Stomach (tissue), 19 donors: ENCODE measurements at places on chromosomes 5 and 9. TPM values are rescaled to one million over a fixed set of nuclear protein-coding genes. Genes with fewer than 3 reads are reported as not detected.

DNA sequence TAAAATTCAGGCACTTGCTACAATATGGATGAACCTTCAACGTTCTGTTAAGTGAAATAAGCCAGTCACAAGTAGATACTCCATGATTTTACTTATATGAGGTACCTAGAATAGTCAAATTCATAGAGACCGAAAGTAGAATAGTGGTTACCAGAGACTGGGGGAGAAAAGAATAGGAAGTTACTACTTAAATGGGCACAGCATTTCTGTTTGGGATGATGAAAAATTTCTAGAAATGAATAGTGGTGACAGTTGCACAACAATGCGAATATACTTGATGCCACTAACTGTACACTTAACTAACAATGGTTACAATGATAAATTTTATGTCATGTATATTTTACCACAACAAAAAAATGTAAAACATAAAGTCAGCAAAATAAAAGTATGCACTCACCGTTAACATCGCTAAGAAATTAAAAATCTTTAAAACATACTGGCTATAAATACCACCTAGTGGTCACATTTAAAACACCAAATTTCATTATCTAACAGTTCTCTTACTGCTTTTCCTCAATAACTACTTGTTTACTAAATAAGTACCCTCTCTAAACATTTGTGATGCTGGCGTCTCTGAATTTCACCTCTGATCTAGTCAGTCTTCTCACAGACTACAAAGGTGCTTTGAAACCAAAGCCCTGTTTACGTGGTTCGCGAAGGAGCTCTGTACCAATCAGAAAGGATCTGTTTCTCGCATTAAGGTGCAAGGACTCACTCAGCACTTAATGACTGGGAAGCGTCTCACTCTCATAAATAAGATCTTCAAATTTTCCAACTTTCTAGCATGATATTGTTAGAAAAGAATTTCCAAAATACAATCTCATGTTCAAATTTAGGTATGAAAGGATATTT is 22.7 kb downstream of the KIF3A start:
- DNase-seq = peak; percentile 11

The KCNT1 gene
- total RNA-seq = 0.55 TPM

- DNase-seq = no peak
Measured at GRCh38 chr5:89156226-89156625, 273.2 kb upstream of the MEF2C start.

GRCh38 chr5:111211341-111211740 is 12.8 kb upstream of the CAMK4 start:
- DNase-seq = no peak

- no peak for DNase-seq
Measured at GRCh38 chr5:180241600-180241999, 32.6 kb upstream of the RASGEF1C start.

The IL13 gene
- not detected for total RNA-seq

The SPRY4 gene
- total RNA-seq = 11.1 TPM

GRCh38 chr9:8677741-8678140 is 878.2 kb upstream of the DMAC1 start:
- DNase-seq = no peak

GRCh38 chr9:126956917-126957686 is 42.5 kb downstream of the RALGPS1 start:
- DNase-seq = no peak

The LCN12 gene
- 0.73 TPM for total RNA-seq
